ENCODE measurements at places on chromosomes 4 and X. TPM values are rescaled to one million over a fixed set of nuclear protein-coding genes. Genes with fewer than 3 reads are reported as not detected.
A peak's percentile ranks its signal among the peaks of the same experiment; 100 is the strongest.

DNA sequence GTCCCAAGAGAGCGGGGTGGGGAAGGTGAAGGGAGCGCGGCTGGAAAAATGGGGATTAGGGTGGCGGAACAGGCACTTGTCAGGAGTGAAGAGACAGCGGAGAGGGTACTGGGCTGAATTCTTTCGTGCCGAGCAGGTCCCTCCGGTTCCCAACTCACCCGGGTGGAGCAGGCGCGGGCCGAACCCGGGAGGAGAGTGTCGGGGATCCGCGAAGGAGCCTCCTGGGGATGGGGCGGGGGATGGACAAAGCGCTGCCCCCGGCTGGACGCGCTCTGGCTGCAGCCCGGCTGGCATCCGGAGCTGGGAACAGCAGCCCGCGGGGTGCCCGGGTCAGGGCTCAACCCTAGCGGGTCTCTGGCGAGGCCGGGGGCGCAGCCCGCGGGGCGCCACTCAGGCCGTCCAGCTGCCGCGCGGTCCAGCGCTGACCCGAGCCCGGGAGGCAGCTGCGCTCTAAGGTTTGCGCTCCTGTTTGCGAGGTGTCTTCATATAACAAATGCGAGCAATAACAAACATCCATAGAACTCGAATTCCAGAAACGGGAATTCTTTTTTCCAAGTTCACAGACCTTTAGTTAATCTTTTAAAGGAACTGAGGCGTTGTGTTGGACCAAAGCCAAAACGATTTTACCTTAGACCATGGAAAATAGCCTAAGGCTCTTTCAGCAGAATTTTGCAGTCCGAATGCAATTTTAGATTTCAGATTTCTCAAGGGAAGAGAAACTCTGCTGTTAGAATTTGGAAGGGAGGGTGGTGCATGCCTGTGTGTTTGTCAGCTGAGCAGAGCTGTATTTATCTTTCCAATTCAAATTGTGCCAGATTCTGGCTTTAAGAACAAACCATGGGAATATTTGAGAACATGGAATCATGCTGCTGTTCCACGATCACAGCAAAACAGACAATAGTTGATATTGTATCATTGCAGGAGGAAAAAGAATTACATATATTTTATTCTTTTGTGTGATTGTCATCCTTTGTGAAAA, 744 bp downstream of the NPY5R start:
- no peak for DNase-seq

DNA sequence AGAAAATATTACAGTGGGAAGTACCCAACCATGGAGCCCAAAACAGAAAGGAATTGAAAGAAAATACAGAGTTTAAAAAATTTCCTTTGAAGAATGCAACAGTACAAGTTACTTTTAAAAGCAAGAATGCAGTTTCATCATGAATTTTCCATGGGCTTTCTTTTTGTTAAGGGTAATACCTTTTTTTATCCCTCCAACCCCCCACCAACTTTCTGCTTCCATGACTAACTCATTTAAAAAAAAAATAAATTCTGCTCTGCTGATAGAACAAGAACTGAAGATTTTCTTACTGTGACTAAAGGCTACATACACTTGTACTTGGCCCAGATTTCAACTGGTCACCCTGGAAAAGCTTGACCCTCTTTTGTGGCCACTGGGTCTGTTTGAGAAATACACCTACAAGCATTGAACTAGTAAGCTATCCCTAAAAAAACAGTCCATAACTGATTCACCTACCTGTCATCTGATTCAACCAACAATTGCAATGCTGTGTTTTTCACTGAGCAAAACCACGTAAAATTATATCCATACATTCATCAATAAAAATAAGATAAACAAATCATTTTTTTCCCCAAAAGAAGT, 214.2 kb downstream of the NSUN7 start:
- no peak for DNase-seq

DNA sequence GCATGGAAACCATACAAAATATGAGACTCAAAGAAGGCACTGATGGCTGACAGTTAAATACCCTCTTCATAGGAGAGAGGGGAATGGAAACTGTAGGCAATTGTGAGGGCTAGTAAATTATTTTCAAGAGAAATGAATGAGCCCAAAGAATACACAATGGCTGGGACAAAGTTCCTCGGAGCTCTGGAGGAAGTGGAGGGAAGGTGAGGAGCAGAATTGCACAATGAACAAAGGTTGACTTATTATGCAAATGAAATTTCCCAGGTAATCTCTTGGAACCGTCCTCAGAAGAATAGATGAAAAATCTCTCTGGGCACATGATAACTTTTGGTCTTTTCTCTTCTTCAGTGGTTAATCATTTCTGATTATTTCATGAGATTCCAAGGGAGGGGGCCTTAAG, 202.6 kb upstream of the VCX start:
- DNase-seq, result no peak

The RASL11B gene
- total RNA-seq, result 1.3 TPM

DNA sequence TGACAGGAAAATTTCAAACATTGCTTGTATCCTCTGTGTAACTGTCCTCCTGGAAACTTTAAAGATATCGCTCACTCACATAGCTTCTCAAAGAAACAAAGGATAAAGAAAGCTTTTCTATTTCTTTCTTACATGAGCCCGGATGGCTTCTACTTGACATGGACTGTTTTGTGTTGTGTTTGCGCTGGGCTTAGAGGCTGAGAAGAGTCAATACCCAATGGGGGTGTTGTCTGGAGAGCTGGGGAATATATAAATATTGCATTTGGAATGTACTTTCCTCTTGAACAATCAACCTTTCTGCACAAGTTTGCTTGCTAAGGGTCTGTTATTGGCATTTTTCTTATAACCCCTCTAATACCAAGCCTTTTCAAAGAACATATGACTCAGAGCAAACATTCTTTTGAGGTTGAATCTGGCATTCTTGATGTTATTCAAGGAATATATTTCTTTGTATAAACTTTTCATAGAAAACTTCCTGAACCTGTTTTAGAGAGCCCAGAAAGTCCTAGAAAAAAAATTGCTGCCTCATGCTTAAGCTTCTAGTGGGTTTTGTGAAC, 331.9 kb downstream of the PACRGL start:
- DNase-seq, result no peak

The PCDH7 gene
- total RNA-seq, result not detected

DNA sequence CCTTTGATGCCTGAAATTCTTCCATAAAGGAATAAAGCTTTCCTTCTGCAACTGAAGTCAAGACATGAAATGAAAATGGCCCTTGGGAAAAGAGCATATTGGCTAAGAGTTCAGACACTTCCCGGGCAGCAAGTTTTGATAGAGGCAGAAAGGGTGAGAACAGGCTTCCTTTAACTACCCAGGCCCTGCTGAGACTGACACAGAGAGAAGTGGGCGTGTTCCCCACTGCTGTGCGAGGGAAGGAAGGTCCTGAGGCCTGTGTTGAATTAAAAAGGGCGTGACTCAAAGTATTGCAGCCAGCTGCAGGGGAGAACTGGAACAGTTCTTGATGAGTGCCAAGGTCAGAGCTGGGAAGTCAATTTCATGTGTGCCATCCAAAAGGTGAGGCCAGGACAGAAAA, 33.9 kb upstream of the ADGRG2 start:
- no peak for DNase-seq

DNA sequence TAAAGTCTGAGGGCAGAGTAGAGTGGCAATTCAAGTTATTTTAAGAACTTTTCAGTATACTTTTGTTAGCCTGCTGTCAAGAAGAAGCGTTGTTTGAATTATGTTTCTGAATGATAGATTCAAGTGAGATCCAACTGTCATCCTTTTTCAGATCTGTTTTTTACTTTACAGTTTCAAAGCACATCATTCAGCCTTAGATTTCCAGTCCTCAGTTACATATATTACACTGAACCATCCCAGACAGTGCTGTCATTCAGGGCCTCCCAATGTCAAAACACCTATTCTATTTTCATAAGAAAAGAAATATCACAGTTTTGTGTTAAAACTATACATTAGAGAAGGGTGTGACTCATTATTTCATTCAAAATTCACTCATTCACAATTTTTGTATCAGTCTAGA, 856.9 kb downstream of the ADGRL3 start:
- no peak for DNase-seq

- peak; percentile 51 for DNase-seq
Measured at GRCh38 chr4:146095091-146095690, 80.3 kb upstream of the LSM6 start.

GRCh38 chr4:170004651-170005295, 21.4 kb downstream of the MFAP3L start:
- no peak for DNase-seq

The TXK gene
- total RNA-seq, result 0.79 TPM

GRCh38 chrX:25175743-25176142, 160.0 kb upstream of the ARX start:
- no peak for DNase-seq

The TMEM144 gene
- total RNA-seq, result 0.07 TPM

DNA sequence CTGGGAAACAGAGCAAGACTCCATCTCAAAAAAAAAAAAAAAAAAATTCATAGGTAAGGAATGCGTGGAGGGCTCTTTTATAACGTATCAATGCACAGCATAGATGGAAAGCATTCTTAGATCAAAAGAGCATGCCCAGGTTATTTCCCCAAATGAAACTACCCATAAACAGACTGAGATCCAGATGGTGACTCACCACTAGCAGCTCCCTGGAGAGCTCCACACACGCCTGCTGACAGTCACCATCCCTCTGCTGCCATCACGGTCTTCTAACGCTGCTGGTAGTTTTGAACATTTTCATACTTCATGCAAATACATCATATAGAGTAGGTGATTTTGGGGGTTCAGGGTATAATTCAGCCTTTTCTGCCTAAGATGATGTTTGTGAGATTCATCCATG, 136.9 kb downstream of the ASMT start:
- DNase-seq, result no peak

GRCh38 chr4:186167605-186168004, 23.8 kb upstream of the CYP4V2 start:
- no peak for DNase-seq

DNA sequence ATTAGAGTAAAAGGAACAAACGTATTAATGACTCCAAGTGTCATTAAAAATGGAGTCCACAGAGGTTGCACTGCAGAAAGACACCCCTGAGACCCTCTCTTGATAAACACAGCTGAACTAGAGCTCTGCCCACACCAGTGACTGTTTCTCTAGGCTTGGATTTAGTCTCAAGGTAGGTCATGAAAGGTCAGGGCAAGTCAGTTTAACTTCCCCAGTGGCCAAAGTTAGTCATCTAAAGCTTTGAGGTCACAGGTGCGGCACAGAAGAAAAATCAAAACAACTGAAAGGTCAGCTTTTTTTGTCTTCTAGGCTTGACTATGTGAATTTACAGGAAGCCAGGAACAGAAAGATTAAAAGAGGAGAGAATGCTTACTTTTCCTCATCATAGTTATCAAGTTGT, 749.6 kb downstream of the RAB28 start:
- no peak for DNase-seq

GRCh38 chrX:129496625-129497024, 26.7 kb downstream of the SMARCA1 start:
- DNase-seq, result no peak

DNA sequence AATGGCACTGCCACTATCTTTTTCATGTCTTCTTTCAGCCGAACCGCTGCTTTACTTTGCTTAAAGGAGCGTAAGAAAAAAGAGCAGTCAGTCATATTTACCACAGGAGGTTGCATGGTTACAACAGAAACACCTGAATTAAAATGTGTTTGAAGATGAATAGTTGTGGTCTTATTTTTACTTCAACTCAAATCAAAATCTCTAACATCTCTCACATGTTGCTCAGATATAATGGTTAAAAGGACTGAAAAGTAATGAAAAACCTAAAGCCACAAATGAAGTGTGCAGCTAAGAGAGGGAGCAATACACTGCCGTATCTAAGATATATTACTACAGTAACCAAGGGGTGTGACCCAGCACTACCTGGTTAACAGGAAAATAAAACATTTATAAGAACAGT, 27.4 kb downstream of the FAM13A start:
- no peak for DNase-seq

The APLN gene
- total RNA-seq, result not detected

GRCh38 chr4:175762582-175762981, 49.5 kb downstream of the GPM6A start:
- DNase-seq, result no peak

The NDP gene
- not detected for total RNA-seq

The ZNF827 gene
- total RNA-seq, result 28.5 TPM

- DNase-seq, result no peak
Measured at GRCh38 chr4:121669163-121669550, 27.6 kb downstream of the ANXA5 start.

- DNase-seq, result no peak
Measured at GRCh38 chr4:2813446-2814405, 20.8 kb downstream of the SH3BP2 start.

GRCh38 chr4:84325625-84326024, 173.5 kb downstream of the NKX6-1 start:
- DNase-seq, result no peak
